ENCODE measurements at places on chromosomes 4 and X.

DNA sequence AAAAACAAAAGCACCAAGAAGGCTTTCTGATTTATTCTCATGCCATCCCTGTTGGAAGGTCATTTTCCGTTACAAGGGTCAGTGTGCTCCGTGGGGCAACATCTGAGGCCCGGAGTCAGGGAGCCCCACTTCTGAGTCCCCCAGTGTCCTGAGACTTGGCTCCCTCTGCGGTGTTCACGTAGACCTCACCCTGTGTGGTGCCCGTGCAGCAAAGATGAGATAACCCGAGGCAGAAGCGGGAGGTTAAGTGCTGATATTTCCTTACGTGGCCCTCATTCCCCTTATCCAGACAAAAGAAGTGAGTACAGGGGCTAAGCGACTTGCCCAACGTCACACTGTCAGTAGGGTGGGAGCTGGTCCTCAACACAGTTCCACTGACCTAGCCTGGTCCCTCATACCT lies 3.5 kb downstream of the JAKMIP1 start:
- DNase-seq = no peak

GRCh38 chr4:100876546-100876945 lies 358.7 kb upstream of the EMCN start:
- DNase-seq = no peak

DNA sequence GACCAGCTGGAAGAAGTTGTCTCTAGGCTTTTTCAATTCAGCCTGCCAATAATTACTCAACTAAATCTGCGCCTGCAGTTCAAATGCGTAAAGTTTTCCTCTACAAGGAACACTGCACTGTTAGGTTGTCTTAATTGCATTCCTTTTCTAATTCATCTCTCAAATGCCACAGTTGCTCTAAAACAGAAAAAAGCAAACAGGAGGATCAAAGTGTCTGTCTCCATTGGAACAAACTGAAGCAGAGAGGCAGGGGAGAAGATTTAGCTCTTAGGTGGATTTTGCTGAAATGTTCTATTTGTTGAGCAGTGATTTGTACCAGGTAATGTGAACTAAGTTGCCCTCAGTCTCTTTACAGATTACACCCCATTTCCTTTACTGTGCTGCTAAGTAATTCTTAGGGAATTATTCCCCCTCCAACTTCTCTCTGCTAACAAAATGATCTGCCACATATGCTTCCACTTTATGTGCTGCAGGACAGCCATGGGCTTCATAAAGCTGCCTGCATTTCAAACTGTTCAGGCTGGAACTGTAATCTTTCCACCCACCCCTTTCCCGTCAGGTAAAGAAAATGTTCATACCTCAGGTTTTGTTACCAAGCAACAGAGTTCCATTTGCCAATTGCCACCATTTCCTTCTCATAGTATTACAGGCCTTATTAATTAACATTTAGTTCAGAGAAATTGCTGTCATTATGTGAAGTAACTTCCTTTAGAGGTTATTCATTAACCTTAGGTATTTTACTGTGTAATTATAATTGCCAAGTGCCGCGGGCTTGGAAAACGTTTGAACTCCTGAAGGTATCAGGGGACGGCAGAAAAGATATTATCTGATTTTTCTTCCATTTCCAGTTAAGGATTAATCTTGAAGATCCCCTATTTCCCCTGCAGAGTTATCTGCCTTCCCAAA lies 149.3 kb downstream of the SPRY1 start:
- DNase-seq = no peak

DNA sequence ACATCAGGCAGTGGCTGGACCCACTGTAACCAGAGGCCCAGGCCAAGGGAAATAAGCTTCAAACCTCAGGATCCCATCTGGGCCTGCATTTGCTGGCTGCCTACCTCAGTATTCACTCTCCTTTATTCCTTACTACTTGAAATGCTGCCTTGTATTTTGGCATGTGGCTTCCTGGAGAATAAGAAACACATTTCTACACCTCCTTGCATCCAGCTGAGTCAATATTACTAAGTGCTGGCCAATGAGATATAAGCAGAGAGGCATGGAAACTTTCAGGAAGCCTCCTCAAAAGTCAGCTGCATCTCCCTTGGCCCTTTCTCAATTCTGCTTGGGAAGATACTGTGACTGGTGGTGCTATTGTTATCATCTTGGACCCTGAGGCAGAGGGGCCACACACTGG lies 59.8 kb upstream of the RELL1 start:
- DNase-seq = no peak

GRCh38 chr4:119093042-119093827 lies 42.4 kb upstream of the MYOZ2 start:
- no peak for DNase-seq

Data from activated effector memory CD4-positive, alpha-beta T cell treated with Interleukin-2 at 50 U/mL for 16 hours (primary cell).